Hindlimb muscle (tissue), 1 donor: ENCODE measurements at places on chromosomes 2 and 18. TPM values are rescaled to one million over a fixed set of nuclear protein-coding genes. Genes with fewer than 3 reads are reported as not detected.

NDUFV2 gene
- 106 TPM for polyA plus RNA-seq

UGT1A1 gene
- polyA plus RNA-seq, result not detected

ABCG5 gene
- not detected for polyA plus RNA-seq

PCARE gene
- 0.28 TPM for polyA plus RNA-seq

ALPG gene
- not detected for polyA plus RNA-seq

SLC4A3 gene
- 12.8 TPM for polyA plus RNA-seq

FBXO15 gene
- 0.57 TPM for polyA plus RNA-seq

CHRNG gene
- 167 TPM for polyA plus RNA-seq

DNA sequence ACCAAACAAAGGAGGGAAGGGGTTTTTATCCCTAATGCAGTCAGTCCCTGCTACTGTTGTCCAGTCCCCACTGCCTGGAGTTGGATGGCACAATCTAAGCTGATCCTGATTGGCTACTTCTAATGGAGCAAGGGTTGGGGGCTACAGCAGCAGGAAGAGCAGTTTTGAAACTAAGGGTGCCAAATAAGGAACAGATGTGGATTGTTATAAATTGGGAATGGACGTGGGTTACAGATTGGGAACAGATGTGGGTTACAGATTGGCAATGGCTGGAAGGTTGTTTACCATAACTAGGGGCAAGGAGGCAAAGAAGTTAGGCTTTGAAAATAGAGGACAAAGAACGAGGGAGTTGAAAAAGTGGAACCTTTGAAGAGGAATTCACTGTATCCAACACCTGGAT lies 16.0 kb upstream of the PROM2 start:
- no peak for DNase-seq

- no peak for DNase-seq
Observed at GRCh38 chr2:217394510-217395351, 534.9 kb upstream of the TNP1 start.

GRCh38 chr18:27685091-27685490 lies 491.8 kb downstream of the CDH2 start:
- DNase-seq, result no peak

DNA sequence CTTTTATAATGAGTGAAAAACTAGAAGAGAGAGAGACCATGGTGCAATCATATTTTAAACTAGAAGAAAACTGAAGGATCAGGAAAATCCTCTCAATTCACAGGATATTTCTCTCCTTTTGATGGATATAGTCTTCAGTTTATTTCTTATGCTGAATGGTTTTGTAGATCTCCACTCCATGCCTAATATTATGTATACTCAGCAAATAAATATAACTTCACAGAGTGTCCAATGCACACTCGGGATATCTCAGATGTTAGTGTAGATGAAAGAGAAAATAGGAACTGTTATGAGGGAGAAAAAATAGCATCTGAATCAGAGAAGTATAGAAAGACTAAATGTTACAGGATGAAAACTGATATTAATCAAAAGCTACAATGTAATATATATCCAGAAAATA lies 1324.5 kb upstream of the PIK3C3 start:
- DNase-seq, result no peak

GRCh38 chr2:37324536-37324785 lies 172 bp downstream of the PRKD3 start:
- no peak for DNase-seq

DNA sequence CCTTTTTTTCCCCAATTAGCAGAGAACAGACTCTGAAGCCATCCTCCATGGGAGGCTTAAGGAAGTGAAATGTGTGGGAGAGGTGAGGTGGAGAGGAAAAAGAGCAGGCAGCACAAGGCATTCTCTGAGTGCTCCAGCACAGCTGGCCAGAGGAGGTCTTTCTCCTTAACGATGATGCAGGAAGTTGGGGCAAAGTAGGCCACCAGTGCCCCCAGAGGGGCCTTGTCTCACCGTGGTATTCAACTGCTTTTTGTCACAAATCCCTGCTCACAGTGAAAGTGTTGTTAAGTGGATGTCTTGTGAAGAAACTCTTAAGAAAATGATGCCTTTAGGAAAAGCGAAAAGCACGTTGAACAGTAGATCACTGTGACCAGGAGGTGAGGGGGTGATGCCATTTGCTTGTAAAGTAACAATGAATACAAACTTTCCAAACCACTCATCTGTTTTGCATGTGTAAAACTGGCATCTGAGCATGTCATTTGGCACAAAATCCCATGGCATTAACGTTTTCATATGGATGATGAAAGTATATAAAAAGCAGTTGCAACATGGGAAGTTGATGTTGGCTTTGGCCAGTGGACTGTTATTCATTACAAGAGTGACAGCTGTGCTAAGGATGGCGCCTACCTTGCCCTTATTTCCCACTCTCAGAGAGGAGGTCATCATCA lies 49.2 kb upstream of the CDC42EP3 start:
- DNase-seq, result no peak

DNA sequence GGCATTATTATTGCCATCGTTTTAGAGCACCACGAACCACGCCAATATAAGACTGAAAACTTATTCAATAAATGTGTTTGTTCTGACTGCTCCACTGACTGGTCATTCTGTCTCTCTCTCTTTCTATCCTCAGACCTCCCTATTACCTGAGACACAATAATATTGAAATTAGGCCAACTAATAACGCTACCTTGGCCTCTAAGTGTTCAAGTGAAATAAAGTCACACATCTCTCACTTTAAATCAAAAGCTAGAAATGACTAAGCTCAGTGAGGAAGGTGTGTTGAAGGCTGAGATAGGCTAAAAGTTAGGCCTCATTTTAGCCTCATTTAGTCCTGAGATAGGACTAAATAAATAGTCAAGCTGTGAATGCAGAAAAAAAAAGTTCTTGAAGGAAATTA lies 38.8 kb downstream of the G6PC2 start:
- DNase-seq, result no peak

DNA sequence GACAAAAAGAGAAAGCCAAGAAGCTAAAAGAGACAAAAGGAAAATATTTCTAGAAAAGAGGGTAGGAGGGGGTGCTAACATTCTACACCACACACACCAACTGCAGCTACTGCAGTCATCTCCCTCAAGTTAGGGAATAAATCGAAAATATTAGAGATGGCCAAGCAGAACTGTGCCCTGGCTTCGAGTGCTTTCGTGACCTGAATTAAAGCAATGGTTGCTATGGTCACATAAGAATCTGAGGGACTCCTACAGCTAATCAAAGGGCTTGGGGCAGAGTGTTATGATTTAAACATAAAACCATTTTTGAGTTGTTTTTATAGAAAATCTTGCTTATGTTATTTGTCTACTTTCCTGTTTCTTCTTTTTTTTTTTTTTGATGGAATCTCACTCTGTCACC lies 159.6 kb upstream of the HNRNPA3 start:
- no peak for DNase-seq
